NCI-H2227 treated with DMSO at 0.1 percent for 48 hours (cell line): ENCODE measurements at places on chromosomes 2 and 18.

DNA sequence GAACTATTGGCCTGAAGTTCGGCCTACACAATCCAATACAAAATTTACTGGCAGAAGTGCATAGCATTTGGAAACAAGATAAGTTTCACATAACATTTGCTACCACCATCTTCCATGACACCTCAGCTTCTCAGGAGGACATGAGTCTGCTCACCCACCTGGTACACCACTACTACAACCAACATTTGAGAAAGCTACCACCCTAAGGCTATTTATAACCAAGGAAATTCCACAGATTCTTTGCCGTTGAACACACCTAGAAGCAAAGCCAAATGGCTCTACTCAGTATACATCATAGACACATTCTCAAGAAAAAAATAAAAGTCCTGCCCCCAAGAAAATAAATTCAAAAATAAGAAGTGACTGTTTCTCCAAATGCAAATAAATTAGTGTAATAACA lies 145.3 kb downstream of the SPAG16 start:
- DNase-seq = no peak

- DNase-seq = no peak
Measured at GRCh38 chr18:28691496-28691840, 514.5 kb upstream of the CDH2 start.

DNA sequence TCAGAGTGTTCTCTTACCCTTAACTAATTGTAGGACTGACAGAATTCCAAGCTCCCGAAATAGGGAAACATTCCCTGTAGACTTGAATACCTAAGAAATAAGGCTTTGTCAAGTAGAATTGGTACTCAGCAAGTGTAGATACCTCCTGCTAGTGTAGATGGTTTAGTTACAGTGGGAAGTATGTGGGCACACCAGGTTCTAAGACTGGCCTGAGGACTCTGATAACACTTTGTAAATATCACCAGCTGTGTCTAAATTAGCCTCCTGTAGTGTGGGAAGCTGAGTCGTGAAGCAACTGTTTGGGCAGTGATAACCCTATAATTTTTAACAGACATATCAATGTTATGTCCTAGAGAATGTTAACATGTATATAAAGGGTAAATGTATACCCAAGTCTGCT lies 304.5 kb downstream of the SLC8A1 start:
- DNase-seq = peak; percentile 44

- DNase-seq = no peak
Measured at GRCh38 chr2:148557844-148558436, 86.6 kb upstream of the EPC2 start.

- DNase-seq = no peak
Measured at GRCh38 chr2:12455661-12456060, 261.1 kb upstream of the TRIB2 start.
